Activated CD4-positive, alpha-beta T cell treated with anti-CD3 and anti-CD28 coated beads, Interleukin-2, amount 10 ng/mL, durations not matched to agents 7 days and 5 days (primary cell): ENCODE measurements at places on chromosomes 3 and 15.

GRCh38 chr3:159829539-159830227 lies 159.0 kb upstream of the IL12A start:
- no peak for DNase-seq
- peaks cover 4% of the 10 kb centered on the region for H3K27me3 ChIP-seq
- no peak overlapping the region for H3K4me3 ChIP-seq
- no peaks in the 10 kb centered on the region for H3K36me3 ChIP-seq
- no peaks in the 10 kb centered on the region for H3K4me1 ChIP-seq

DNA sequence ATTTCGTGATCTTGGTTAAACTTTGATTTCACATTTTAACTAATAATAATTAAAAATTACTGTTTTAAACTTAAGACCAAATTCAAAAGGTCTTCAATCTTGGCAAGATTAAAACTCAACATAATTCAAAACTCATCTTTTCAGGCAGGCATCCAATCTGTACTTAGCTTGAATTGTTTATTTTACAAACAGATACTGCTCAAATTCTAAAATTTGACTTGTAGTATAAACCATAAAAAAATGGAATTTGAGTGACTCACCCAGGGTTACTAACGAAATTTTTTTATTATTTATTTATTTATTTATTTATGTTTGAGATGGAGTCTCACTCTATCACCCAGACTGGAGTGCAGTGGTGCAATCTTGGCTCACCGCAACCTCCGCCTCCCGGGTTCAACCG lies 64.4 kb downstream of the GAP43 start:
- DNase-seq: no peak
- H3K27me3 ChIP-seq: peaks cover 11% of the 10 kb centered on the region
- no peaks in the 10 kb centered on the region for H3K36me3 ChIP-seq
- no peak overlapping the region for H3K4me3 ChIP-seq
- no peak overlapping the region for H3K27ac ChIP-seq

DNA sequence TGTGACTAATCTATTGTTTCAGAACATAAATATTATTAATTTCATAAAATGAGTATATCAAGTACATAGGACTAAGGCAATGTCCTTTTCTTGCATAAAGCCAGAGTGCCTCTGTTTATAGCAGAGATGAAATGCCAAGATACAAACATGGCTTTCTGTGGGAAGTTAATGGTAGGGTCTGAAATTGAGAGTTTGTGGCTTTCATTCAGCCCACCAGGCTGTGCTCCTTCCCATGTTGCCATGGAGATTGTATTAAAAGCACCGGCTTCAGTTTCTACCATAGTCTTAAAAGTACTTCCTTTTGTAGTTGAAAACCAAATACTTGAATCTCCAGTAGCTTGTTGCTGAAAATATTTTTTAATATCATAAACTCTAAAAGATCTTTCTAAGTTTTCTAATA lies 114.0 kb downstream of the LRRC28 start:
- H3K4me3 ChIP-seq: no peak overlapping the region
- H3K27me3 ChIP-seq: no peaks in the 10 kb centered on the region
- H3K27ac ChIP-seq: no peak overlapping the region
- H3K4me1 ChIP-seq: peaks cover 6% of the 10 kb centered on the region

GRCh38 chr15:36210426-36210825 lies 369.0 kb upstream of the CDIN1 start:
- no peak for DNase-seq
- H3K36me3 ChIP-seq: no peaks in the 10 kb centered on the region
- no peak overlapping the region for H3K4me3 ChIP-seq
- no peak overlapping the region for H3K27ac ChIP-seq

DNA sequence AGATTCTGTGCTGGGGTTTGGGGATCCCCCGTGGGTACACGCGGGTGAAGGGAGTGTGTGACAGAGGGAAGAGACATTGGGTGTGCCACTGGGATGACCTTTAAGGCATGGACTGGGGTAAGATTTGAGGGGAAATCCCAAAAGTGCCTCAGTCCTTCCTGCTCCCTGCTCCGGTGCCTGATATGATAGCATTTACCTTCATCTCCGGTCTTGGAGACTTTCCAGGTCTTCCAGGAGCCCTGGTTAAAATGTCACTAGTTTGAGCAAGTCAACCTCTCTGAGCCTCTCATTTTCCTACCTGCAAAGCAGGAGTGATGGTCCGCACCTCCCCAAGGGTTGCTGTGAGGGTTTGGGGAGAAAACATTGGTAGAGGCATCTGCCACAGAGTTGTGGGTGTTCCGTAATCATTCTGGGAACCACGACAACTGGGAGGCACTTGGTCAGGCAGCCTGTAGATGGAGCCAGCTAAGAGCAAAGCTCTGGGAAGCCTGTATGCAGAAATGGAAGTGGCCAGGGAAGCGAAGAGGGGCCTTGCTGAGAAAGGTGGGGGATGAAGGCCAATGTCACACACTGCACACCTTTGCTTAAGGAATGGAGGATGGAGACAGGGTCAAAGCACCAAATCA lies 33.9 kb upstream of the KIF23 start:
- peaks cover 3% of the 10 kb centered on the region for H3K27me3 ChIP-seq
- H3K4me3 ChIP-seq: no peak overlapping the region
- H3K27ac ChIP-seq: no peak overlapping the region
- no peaks in the 10 kb centered on the region for H3K36me3 ChIP-seq

DNA sequence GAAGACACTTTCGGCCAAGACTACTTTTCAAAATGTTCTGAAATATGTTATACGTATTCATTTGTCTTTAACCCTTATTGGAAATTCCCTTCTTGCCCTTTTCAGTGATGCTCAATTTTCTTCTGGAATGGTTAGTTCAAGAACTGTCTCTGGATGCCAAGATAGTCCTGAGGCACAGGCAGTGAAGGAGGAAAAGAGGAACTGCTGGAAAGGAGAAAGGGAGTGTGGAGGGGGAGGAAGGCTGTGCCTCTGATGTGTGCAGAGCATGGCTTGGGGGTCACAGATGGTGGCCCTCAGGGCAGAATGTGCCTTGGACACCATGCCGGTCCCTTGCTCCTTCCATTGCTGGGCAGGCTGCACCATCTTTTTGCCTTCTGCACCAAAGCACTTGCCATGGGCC lies 73.7 kb downstream of the CEP63 start:
- H3K4me3 ChIP-seq: no peak overlapping the region
- H3K27me3 ChIP-seq: no peaks in the 10 kb centered on the region
- no peak for DNase-seq
- H3K27ac ChIP-seq: no peak overlapping the region

- H3K27me3 ChIP-seq: peaks cover 24% of the 10 kb centered on the region
- H3K4me3 ChIP-seq: no peak overlapping the region
- peaks cover 3% of the 10 kb centered on the region for H3K4me1 ChIP-seq
- no peaks in the 10 kb centered on the region for H3K36me3 ChIP-seq
- DNase-seq: no peak
- no peak overlapping the region for H3K27ac ChIP-seq
These were observed 139.2 kb downstream of the TPRA1 start for GRCh38 chr3:127451321-127451720.

- H3K27ac ChIP-seq: no peak overlapping the region
- H3K4me3 ChIP-seq: no peak overlapping the region
- no peak for DNase-seq
- no peaks in the 10 kb centered on the region for H3K4me1 ChIP-seq
- no peaks in the 10 kb centered on the region for H3K27me3 ChIP-seq
These were observed 124.3 kb upstream of the LRRC3B start for GRCh38 chr3:26498271-26498670.

GRCh38 chr3:115388166-115388565 lies 235.1 kb upstream of the GAP43 start:
- H3K27ac ChIP-seq: no peak overlapping the region
- H3K27me3 ChIP-seq: peaks cover 2% of the 10 kb centered on the region
- H3K4me1 ChIP-seq: no peaks in the 10 kb centered on the region
- no peak overlapping the region for H3K4me3 ChIP-seq
- no peak for DNase-seq
- no peaks in the 10 kb centered on the region for H3K36me3 ChIP-seq

- H3K36me3 ChIP-seq: no peaks in the 10 kb centered on the region
- H3K4me3 ChIP-seq: no peak overlapping the region
- H3K4me1 ChIP-seq: no peaks in the 10 kb centered on the region
- H3K27me3 ChIP-seq: no peaks in the 10 kb centered on the region
These were observed 35.6 kb upstream of the KCNMB2 start for GRCh38 chr3:178500631-178501030.

DNA sequence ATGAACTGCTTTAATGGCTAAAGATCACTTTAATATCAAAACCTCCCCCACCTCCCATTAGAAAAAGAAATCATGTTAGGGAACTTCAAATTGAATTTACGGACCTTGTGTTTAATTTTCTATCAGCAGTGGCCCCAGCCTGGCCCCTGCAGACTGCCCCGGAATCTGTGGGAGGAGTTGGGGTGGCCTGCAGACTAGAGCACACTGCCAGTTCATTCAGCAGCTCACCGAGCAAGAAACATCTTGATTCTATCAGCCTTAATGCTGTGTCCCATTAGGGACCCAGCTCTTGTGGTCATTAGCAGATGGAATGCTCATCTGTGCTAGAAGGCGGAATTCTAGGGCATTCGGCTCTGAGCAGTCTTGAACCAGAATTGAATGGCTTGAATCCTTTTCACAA lies 54.2 kb downstream of the FLNB start:
- H3K36me3 ChIP-seq: no peaks in the 10 kb centered on the region
- H3K4me3 ChIP-seq: no peak overlapping the region
- no peak for DNase-seq
- no peak overlapping the region for H3K27ac ChIP-seq
- no peaks in the 10 kb centered on the region for H3K27me3 ChIP-seq
- H3K4me1 ChIP-seq: peaks cover 5% of the 10 kb centered on the region

DNA sequence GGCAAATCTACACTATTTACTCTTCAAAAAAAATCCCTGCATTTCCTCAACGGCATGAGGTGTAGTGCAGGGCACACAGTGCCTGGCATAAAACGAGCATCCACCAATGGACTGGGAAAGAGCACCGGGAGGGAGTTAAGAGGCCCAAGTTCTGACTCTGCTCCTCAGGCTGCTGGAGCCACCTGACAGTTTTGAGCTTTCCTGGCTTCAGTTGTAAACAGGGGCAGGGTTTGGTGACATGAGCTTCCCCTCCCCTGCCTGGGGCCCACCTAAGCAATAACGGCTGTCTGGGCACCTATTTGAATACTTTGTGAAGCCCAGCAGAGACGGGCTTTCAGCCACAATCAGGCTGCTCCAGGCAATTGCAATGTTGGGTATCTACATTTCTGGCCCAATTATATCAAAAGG lies 16.4 kb downstream of the CA12 start:
- H3K4me3 ChIP-seq: no peak overlapping the region
- no peaks in the 10 kb centered on the region for H3K4me1 ChIP-seq
- DNase-seq: no peak
- no peaks in the 10 kb centered on the region for H3K36me3 ChIP-seq

GRCh38 chr3:43378066-43378935 lies 92.0 kb downstream of the SNRK start:
- DNase-seq: peak; percentile 81
- H3K4me1 ChIP-seq: peaks cover 17% of the 10 kb centered on the region
- H3K27me3 ChIP-seq: no peaks in the 10 kb centered on the region
- no peak overlapping the region for H3K4me3 ChIP-seq
- peaks cover 3% of the 10 kb centered on the region for H3K36me3 ChIP-seq
- H3K27ac ChIP-seq: no peak overlapping the region

- H3K27ac ChIP-seq: no peak overlapping the region
- H3K4me1 ChIP-seq: no peaks in the 10 kb centered on the region
- H3K4me3 ChIP-seq: no peak overlapping the region
- no peaks in the 10 kb centered on the region for H3K27me3 ChIP-seq
- no peak for DNase-seq
- no peaks in the 10 kb centered on the region for H3K36me3 ChIP-seq
These were observed 103.5 kb downstream of the IMPG2 start for GRCh38 chr3:101216710-101217465.

GRCh38 chr3:57227204-57227929 lies at the start of gene APPL1:
Gene APPL1, plus strand, starts transcription at chr3:57227729. Its CDS starts 155 bp downstream, at chr3:57227884.
- DNase-seq: peak; percentile 88
- peak within 1 kb of the TSS; percentile 82 for H3K27ac ChIP-seq
- H3K4me3 ChIP-seq: peak within 1 kb of the TSS; percentile 87
- no peaks in the 10 kb centered on the region for H3K36me3 ChIP-seq

DNA sequence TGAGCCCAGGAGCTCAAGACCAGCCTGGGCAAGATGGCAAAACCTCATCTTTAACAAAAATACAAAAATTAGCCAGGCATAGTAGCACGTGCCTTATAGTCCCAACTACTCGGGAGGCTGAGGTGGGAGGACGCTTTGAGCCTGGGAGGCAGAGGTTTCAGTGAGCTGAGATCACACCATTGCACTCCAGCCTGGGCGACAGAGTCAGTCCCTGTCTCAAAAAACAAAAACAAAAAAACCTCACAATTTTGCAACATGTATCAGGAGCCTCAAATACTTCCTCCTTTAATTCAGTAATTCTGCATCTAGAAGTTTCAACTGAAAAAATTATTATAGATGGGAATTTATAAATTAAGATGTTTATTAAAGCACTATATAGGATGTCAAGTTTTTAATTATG lies 1.1 kb downstream of the MRPL47 start:
- H3K36me3 ChIP-seq: peaks cover 35% of the 10 kb centered on the region
- no peaks in the 10 kb centered on the region for H3K27me3 ChIP-seq
- H3K4me1 ChIP-seq: peaks cover 37% of the 10 kb centered on the region
- peak overlapping the region; percentile 99 for H3K27ac ChIP-seq

GRCh38 chr15:59143281-59143680 lies 38.3 kb downstream of the CCNB2 start:
- no peaks in the 10 kb centered on the region for H3K27me3 ChIP-seq
- no peak overlapping the region for H3K27ac ChIP-seq
- H3K36me3 ChIP-seq: peaks cover 22% of the 10 kb centered on the region
- no peak overlapping the region for H3K4me3 ChIP-seq
- peaks cover 10% of the 10 kb centered on the region for H3K4me1 ChIP-seq
- DNase-seq: no peak

DNA sequence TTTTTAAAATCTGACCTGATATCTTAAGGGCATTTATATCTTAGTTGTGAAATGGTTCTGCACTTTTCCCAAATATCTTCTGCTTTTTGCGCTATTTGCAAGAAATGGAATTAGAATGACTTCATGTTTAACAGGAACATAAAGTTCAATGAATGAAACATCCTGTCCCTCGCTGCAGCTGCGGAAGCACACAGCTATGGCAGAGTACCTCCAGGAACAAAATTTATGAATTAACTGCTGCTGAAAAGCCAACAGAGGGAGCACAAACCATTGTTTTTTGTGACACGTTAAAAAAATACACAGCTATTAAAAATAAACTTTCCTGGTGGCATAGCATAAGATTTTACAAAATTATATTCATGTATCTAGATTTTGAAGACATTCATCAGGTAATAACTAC lies 404.4 kb upstream of the MDFIC2 start:
- H3K4me3 ChIP-seq: no peak overlapping the region
- no peak overlapping the region for H3K27ac ChIP-seq
- H3K27me3 ChIP-seq: no peaks in the 10 kb centered on the region
- H3K4me1 ChIP-seq: no peaks in the 10 kb centered on the region
- DNase-seq: no peak

DNA sequence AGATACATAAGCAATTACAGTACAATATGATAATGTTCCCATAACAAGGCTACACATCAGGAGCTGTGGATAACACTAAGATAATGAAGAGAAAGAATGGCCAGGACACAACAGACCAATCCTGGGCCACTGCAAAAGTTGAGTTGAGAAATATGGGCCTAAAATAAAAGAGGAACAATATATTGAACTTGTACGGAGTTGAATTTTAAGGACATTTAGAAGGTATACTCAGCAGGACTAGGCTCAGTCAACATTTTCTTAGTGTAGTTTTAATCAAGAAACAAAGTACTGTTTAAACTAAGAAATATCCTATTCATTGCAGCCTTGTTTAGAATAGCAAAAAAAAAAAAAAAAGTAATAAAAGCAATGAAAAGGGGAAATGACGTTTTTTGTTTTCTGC lies 24.3 kb downstream of the HERC1 start:
- H3K27me3 ChIP-seq: no peaks in the 10 kb centered on the region
- peaks cover 59% of the 10 kb centered on the region for H3K4me1 ChIP-seq
- peaks cover 34% of the 10 kb centered on the region for H3K36me3 ChIP-seq
- no peak overlapping the region for H3K4me3 ChIP-seq
- DNase-seq: no peak
- H3K27ac ChIP-seq: no peak overlapping the region
